ENCODE measurements at places on chromosomes 16 and 17. TPM values are rescaled to one million over a fixed set of nuclear protein-coding genes. Genes with fewer than 3 reads are reported as not detected.

SYNGR3 gene
- total RNA-seq: 2.1 TPM

DNA sequence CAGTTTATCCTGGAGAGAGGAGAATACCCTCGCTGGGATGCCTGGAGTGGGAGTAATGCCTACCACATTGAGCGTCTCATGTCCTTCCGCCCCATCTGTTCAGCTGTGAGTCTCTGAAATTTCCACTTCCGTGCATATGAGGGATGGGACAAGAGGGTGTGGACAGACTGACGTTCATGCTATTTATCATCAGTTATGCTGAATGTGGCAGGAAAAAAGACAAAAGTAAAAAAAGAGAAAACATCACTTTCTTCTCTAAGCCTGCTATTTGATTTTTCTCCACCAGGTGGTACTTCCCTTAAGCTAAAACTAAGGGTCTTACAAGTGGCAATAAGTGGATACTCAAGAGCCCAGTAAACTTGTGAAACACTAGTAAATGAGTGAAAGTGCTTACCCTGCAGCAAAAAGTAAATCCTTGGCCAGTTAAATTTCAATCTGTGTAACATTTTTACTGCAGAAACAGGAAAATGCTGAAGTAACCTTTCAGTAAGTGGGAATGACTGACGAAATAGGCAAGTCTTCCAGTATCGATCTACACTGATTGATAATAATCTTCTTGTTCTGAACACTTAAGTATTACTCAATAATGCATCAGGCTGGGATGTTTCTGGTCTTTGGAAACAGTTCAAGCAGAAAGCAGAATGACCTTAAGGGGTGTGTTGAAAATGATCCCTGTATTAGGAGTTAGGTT is 5.6 kb downstream of the CRYBA1 start:
- DNase-seq: peak; percentile 24

GRCh38 chr16:69503244-69503643 is 62.5 kb upstream of the NFAT5 start:
- DNase-seq: no peak

- DNase-seq: no peak
Observed at GRCh38 chr17:76872874-76873221, 4.6 kb downstream of the MGAT5B start.

- DNase-seq: no peak
Observed at GRCh38 chr17:13587487-13588338, 14.0 kb downstream of the HS3ST3A1 start.

DNA sequence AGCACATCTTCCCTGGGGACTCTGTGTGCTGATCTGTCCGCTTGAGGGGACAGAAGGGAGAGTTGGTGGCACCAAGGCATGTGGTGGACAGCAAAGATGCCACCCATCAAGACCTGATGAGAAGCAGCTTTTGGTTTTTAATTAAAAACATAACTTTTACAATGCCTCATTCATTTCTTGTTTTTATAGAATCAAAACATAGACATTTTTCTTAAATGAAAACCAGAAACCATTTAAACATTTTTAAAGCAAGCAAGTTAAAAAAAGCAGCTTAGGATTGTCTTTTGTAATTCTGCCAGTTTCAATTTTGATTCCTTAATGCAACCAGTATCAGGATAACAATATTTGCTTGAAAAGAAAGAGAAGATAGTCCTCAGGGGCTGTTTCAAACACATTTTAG is 123.7 kb upstream of the AXIN2 start:
- DNase-seq: no peak

KCNAB3 gene
- 0.23 TPM for total RNA-seq
